ENCODE measurements at places on chromosomes 3 and 15.

GRCh38 chr3:156948402-156949210 lies 122.5 kb downstream of the LEKR1 start:
- no peak for DNase-seq

DNA sequence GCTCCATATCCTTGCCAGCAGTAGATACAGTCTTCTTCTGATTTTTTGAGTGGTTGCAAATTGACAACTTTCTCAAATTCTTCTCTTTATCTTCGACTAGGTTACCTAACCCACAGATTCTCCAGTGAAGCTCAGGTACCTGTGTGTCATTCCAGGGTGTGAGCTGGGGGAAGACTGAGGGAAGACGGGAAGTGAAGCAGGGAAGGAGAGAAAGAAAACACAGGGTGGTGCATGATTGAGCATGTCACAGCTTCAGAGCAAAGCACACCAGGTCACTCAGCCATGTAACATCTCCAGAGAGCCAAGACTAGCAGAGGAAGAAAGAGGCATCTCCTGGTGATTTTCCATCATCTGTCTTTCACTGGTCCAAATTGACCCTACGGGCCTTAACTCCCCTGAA lies 67.2 kb downstream of the LSM3 start:
- no peak for DNase-seq

GRCh38 chr15:27574541-27575054 lies 524.5 kb downstream of the OCA2 start:
- no peak for DNase-seq

DNA sequence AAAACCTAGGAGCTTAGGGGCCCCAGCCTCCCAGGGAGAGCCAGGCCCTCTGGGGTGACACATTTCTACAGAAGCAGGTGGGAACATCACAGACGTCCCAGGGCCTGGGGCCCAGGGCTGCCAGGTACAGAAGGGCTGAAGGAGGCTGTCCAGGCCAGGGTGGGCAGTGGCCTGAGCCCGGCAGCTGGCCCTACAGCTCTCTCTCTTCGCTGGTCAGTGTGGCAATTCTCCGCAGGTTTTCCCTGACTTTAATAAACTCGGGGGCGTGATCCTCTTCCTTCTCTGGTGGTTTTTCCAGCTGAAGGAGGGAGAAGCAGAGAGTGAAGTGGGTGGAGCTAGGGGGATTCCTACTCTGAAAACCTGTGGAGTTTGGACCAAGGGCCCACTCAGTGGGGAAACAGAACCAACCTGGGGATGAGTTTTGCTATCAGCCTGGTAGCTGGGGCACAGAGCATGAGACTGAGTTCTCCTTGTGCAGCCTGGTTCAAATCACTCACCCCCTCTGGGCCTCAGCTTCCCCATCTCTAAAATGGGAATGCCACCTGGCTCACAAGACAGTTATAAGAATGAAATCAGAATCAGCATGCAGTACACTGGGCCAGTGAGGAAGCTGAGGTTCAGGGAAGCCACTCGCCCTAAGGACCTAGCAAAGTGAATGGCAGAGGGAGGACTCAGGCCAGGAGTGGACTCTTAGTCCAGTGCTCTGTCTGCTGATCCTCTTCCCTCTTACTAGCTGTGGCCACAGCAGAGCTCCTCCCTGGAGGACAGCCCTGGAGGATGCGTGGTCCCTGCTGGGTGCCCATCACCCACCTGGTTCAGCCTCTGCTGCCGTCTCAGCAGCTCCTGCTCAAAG lies 10.6 kb downstream of the FAM107A start:
- DNase-seq: no peak

DNA sequence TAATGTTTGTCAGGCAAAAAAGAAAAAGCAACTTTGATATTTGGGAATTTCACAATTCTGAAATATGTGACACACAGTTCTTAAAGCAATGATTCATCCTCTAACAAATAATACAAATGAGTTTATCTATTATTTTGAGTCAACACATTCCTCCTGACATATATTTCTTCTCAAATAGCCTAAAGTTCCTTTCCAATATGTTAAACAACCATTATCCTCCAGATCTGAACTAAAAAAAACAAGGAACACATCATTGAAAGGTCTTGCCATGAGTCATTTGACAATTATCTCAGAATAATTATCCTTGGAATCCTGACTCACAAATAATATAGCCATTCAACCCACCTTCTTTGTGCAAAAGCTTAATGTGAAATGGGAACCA lies 208.7 kb upstream of the CDIN1 start:
- no peak for DNase-seq

GRCh38 chr3:173138026-173138425 lies 3.0 kb downstream of the SPATA16 start:
- peak; percentile 3 for DNase-seq

Measured in left renal cortex interstitium (tissue), 4 donors.